NCI-H2081 (cell line): ENCODE measurements at places on chromosomes 11 and 22.

- DNase-seq: no peak
These were observed 88.0 kb upstream of the SHISAL1 start for GRCh38 chr22:44400763-44401060.

- peak; percentile 11 for DNase-seq
These were observed 57.2 kb downstream of the NAV2 start for GRCh38 chr11:19769820-19770219.

DNA sequence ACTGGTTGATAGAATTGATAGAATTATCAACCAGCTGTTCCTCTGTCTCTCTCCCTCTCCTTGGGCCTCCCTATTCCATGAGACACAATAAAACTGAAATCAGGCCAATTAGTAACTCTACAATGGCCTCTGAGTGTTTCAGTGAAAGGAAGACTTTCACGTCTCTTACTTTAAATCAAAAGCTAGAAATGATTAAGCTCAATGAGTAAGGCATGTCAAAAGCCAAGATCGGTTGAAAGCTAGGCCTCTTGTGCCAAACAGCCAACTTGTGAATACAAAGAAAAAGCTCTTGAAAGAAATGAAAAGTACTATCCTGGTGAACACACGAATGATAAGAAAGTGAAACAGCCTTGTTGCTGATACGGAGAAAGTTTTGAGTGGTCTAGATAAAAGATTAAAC is 16.6 kb downstream of the PIH1D2 start:
- DNase-seq: no peak

DNA sequence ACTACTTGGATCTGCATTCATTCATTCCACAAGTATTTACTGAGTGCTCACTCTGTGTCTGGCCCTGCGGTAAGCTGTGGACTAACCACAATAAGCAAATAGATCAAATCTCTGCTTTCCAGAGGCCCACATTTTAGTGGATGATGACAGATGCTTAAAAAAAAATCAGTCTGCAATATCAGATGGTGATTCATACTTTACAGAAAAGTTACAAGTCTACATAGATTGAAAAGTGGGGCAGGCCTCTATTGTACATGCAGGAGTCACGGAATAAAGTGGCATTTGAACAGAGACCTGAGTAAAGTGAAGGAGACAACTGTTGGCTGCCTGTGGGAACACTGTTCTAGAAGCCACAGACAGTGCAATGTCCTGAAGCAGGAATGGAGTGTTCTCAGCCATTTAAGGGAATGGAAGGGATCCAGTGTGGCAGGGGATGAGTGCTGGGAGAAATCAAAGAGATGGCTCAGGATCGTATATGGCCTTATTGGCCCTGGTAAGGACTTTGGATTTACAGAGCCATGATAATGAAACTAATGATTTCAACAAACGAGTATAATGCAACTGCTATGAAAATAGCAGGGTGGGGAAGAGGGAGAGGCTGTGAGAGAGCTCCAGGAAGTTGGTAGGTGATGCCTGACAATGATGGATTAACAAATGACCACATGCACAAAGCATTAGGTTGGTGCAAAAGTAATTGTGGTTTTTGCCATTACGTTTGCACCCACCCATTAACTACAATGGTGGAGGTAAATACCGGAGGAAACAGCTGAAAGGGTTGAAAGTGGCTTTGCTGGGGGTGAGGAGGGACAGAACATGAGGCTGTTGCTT is 31.1 kb downstream of the TMEM45B start:
- DNase-seq: peak; percentile 80

DNA sequence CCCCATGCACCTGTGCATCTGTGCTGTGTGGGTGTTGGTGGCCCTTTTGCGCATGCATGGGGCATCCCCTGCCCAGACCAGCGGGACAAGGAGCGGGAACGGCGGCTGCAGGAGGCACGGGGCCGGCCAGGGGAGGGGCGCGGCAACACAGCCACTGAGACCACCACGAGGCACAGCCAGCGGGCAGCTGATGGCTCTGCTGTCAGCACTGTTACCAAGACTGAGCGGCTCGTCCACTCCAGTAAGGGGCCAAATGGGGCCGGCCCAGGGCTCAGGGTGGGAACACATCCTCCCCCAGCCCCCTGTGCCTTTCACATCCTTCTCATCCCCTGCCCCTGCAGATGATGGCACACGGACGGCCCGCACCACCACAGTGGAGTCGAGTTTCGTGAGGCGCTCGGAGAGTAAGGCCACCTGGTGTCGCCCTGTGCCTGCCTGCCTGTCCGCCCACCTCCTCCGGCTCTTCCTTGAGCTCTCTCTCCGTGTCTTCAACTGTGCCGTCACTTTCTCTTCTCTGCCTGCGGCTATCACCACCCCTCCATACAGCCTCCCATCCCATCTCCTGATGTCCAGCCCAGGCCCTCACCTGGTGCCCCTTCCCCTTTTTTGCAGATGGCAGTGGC is 10.6 kb downstream of the SELENOM start:
- DNase-seq: no peak

DNA sequence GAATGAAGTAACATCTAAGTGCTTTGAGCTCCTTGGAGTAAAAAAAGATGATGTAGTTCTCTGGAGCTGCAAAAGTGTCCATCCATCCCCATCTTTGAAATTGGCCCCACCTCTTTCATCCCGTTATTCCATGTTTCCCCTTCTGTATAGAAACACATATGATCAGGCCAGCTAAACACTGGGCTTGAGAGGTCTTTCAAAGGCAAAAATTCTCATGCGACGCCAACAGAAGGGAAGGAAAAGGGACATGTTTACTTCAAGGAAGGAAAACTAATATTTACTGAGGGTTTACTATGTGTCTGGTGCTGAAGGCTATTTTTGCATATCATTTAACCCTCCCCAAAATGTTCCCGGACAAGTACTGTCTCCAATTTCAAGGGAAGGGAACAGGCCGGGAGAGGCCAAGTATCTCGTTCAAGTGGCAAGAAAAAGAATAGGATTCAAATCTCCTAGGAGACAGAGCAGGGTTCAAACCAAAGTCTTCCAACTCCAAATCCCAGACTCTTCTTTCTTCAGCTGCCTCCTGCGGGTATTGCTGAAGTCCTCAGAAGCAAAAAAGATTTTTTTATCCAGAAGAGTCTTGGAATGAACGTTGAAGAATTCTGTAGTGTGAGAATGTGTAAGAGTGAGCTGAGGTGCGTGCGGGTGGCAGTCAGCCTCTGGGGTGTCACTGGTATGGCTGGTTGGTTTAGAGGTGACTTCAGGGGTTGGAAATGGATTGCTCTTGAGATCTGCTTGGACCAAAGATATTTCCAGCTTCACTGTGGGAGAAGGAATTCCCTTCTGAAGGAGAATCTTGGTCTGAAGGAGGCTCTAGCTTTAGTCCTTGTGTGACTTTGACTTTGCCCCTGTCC is 10.1 kb downstream of the TECTA start:
- DNase-seq: no peak

GRCh38 chr22:25404556-25404927 is 159.9 kb upstream of the GRK3 start:
- no peak for DNase-seq

DNA sequence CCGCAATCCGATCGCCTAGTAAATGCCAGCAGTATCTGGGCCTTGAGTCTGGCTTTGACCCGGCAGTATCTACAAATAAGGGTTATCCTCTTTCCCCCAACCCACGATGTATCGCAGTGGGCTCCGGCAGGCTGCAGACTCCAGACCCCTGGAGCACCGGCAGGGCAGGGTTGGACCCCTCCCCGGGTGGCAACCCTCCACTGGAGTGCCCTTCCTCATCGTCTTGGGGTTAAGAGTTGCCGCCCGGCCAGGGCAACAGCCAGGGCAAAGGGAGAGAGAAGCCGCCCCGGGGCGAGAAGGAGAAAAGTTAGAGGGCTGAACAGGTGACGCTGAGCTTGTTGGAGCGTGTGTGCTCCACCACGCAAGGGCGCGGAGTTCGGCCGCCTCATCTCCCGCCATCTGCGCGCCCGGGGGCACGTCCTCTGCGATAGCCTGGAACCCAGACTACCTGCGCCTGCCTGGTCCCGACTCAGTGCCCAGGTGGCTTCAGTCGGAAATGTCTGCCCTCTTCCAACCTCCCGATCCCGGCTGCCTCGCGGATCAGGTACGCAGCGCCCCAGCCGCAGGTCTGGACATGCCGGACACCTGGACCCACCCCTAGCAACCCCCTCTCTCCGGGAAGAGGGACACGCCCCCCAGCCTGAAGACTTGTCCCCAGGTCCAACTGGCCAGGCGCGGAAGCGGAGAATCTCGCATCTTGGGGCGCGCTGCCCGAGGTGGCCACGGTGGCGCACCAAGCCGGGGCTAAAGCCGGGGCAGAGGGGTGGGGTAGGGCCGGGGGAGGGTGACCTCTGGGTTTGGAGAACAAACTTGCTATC is 1.2 kb downstream of the DSCAML1 start:
- no peak for DNase-seq

DNA sequence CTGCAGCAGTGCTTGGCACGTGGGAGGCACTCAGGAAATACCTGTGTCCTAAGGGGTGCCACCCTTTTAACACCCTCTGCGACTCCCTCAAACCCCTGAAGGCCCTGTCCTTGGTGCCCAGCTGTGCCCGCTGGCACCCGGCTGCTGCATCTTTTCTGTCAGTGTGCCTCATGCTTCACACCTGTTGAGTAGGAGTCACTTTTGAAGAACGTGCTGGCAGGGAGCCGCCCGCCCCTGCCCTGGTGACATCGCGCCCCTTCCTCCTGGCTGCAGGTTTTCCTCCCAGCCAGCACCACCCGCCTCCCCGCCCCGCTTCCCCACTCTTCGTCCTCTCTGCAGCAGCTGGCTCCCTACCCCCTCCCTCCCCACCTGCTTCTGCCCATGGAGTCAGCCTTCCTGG is 17.8 kb downstream of the FRMD8 start:
- DNase-seq: no peak
